ENCODE measurements at places on chromosomes 7 and 10.

DNA sequence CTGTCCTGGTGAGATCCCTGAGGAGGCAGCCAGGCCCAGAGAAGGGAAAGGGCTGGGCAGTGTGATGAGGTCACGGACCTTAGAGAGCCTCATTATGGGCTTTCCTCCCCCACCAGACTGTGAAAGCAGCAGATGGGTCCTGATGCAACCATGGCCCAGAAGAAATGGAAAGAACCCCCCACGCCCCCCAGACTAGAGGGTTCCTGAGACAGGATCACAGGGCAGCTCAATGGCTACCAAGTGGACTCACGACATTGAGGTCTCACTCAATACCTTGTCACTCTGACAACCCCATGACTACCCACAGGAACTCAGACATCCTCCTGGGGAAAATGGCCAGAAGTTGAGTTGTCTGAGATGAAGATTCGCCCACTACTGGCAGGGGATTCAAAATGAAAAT lies 36.7 kb downstream of the FAM241B start:
- DNase-seq: no peak

- DNase-seq: no peak
Measured at GRCh38 chr10:53025172-53025711, 252.7 kb upstream of the MBL2 start.

- no peak for DNase-seq
Measured at GRCh38 chr7:148234715-148235114, 355.9 kb upstream of the C7orf33 start.

- no peak for DNase-seq
Measured at GRCh38 chr10:132423966-132424861, 27.2 kb downstream of the PWWP2B start.

DNA sequence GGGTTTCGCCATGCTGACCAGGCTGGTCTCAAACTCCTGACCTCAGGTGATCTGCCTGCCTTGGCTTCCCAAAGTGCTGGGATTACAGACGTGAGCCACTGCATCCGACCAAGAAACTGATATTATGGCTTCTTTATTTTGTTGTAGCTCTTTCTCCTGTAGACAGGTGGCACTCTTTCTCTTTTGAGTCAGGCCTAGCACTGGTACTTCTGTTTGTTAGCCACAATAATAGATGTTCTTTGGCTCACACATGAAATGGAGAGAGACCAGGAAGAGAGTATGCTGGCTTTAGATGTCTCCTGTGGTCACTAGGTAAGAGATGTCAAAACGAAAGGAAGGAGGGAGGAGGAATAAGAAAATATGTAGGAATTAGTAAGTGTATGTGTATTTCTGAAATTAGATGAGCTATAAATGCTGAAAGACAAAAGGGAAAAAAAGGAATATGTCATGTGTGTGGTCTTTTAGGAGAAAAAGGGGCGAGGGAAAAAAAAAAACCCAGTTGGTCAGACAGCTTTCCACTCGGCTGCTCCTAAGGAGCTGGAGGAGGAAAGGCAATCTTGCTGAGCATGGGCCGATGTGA lies 78.7 kb downstream of the CLEC2L start:
- DNase-seq: no peak

GRCh38 chr7:2159176-2159520 lies 73.6 kb downstream of the MAD1L1 start:
- no peak for DNase-seq

DNA sequence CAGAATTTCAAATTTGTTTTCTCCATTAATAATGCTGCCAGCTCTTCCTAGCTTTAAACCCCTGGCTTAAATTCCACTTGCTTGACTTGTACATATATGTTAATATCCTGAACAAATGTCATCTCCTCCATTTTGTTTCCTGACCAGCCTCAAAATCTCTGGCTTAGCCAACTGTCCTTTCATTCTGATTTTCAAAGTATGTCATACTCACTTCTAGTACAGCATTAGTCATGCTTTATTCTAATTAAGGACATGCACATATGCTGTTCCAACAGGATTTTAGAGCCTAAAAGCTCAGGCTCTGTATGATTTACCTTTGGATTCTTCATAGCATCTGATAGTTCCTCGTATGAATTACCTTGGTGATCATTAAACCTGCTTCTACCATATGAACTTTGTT lies 158.3 kb downstream of the ZNF438 start:
- no peak for DNase-seq

DNA sequence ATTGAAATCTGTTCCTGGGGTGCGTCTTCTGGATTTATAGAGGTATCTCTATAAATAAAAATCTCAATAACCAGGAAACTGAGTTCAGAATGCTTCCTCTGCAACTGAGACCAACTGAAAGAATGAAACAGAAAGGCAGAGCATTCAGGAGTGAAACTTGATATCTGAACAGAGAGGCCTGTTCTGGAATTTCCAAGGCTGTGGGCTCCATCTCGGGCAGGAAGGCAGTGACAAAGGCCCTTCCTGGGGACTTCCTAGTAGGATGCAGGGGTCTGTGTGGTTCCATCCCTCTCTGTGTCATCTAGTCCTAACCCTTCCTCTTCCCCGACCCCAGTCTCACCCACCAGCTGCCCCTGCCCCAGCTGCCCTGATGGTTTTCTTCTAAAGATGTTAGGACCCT lies 52.0 kb downstream of the JCAD start:
- DNase-seq: no peak

DNA sequence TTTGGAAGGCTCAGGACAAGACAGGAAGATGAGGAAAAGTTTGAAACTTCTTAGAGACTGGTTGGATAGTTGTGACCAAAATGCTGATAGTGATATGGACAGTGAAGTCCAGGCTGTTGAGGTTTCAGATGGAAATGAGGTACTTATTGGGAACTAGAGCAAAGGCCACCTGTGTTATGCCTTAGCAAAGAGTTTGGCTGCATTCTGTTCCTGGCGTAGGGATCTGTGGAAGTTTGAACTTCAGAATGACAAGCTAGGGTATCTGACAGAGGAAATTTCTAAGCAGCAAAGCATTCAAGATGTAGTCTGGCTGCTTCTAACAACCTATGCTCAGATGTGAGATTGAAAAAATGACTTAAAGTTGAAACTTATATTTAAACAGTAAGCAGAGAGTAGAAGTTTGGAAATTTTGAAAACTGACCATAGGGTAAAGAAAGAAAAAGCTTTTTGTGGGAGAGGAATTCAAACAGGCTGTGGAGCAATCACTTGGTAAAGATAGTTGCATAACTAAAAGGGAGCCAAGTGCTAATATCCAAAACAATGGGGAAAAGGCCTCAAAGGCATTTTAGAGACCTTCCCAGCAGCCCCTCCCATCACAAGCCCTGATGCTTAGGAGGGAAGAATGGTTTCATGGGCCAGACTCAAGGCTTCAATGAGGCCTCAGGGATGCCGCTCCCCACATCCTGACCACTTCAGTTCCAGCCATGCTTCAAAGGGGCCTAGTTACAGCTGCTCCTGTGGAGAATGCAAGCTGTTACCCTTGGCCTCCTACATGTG lies 415.1 kb downstream of the INHBA start:
- DNase-seq: no peak

DNA sequence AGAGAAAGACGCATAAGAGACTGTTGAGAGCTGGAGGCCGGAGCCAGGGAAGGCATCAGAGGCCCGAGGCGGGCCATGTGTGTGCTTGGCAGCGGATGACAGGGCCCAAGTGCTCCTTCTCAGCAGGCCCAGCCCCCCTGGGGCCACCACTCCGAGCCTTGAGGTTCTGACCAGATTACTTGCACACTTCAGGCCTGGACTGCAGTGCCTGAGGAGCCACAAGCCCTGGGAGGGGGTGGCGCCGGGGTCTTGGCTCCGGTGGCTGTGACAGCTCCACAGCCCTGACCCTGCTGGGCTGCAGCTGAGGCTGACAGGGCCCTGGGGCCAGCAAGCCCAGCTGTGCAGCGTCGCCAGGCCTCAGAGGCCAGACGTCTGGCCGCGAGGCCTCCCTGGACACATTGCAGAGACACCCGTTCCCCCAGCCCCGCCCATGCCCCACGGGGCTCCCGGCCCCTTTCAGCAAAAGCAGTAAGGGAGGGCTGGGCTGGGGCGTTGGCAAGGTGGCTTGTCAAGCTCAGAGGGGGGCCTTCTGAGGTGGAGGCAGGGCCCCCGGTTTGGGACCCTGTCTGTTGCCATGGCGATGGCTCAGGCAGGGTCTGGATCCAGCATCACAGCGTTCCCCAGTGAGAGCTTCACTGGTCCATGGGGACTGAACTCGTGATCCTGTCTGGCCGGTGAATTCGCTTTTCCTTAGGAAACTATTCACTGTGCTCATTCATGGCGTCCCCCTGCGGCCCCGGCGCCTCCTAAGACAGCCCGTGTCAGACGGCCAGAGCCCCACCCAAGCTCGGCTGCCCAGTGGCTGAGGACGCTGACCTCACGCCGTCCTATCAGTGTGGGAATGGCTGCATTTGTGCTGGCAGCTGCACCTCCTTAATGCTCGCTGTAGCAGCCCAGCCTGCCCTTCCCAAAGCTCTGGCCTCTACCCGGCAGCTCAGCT lies 5.7 kb downstream of the ELN start:
- DNase-seq: peak; percentile 92

DNA sequence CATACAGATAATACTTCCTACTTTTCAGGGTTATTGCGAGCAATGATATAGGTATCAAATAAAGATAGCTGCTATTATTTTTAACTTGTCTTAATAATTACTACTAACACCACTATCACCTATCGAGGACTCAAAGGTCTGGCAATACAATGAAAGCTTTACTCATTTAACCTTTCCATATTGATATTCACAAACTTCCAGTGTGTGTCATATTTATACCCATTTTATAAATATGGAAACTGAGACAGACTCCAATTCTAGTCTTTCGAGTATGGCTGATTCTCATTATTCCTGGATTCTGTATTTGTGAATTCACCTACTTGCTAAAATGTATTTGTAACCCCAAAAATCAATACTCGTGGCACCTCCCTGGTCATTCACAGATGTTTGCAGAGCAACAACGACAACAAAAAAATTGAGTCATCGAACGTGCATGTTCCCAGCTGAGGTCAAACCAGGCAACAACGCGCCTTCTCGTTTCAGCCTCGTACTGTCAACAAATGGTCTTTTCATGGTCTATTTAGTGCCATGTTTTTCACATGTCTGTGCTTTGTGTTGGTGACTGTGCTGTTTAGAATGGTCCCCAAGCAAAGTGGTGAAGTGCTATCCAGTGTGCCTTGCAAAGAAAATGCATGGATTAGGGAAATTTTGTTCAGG lies 51.7 kb downstream of the SMURF1 start:
- no peak for DNase-seq

GRCh38 chr10:78899098-78899754 lies 169.5 kb upstream of the ZMIZ1 start:
- no peak for DNase-seq

DNA sequence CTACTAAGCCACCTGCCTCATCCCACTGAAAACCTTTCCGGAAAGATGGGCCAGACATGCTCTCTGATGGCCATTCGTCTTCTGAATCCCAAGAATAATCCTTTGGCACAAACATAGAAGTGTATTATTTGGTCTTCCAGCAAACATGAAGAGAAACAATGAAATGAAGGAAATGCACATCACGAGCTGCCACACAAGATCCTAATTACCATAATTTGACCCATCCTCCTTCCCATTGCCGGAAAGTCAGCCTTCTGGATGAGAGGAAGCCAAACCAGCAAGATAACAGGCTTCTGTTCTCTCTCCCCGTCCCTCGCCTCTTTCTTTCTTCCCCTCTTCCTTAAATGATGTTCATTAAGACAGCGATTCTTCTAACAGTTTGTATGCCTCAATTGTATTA lies 218.9 kb upstream of the KMT2E start:
- no peak for DNase-seq

DNA sequence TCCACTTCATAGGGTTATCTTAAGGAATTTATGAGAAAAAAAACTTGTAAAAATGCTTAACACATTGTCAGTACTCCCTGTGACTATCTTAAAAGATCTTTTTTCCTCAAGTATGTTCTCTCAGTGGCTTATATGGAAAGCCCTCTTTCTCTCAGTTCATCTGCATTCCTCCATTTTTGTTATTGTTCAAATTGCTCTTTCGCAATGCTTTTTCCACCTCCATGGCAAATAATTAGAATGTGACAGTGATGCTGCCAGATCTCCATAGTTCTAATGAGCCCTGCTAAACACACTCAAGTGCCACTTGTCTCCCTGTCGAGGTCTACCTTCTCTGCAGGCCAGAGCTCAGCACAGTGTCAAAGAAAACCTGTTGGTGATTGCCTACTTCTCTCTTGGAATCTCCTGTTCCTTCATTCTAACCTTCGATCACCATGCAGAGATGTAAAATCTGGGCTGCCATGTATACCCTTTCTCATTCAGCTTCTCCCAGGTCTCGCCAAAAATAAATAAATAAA lies 37.2 kb upstream of the ABCB5 start:
- DNase-seq: no peak

DNA sequence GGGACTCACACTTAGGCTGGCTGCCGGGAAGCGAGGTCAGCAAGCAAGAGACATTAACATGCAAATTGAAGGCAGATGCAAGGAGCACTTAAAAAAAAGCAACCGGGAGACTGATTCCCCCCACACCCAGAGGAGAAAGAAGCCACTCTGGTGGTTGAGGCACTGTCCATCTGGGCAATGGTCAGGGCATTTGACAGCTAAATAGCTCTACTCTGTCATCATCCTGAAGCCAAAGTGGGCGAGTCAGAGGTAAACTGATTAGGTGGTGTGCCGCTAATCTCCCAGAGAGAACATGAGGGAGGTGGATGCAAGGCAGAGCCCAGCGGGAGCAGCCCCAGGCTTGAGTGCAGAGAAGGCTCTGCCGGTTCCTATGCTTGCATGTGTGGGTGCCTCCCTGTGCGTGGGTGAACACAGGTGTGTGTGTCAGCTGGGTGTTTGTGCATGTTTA lies 100.6 kb downstream of the PLXNA4 start:
- DNase-seq: no peak

GRCh38 chr7:105304040-105304895 lies 84.5 kb downstream of the SRPK2 start:
- no peak for DNase-seq

- no peak for DNase-seq
Measured at GRCh38 chr10:86936661-86937501, 20.5 kb downstream of the MMRN2 start.

DNA sequence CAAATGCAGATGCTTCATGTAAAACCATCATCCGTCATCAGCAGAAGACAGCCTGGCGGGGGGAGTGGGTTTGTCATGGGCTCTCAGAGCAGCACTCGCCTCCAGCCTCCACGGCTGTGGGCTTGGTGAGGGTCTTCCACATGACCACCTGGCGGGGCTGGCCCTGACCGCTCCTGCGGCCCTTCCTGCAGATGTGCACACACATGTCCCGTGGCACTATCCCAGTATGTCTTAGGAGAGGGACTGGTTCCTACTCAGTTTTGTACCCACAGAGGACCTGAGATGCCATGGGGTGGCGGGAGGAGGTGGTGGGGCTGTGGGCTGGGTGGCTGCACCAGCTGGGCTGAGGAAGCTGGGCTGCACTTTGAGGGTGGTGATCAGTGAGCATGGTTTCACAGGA lies 4.7 kb downstream of the IDI2 start:
- no peak for DNase-seq

All from left cardiac atrium (tissue), 4 donors.